ENCODE measurements at places on chromosomes 5 and 9.

- DNase-seq, result no peak
Measured at GRCh38 chr5:173781432-173781815, 106.7 kb upstream of the CPEB4 start.

DNA sequence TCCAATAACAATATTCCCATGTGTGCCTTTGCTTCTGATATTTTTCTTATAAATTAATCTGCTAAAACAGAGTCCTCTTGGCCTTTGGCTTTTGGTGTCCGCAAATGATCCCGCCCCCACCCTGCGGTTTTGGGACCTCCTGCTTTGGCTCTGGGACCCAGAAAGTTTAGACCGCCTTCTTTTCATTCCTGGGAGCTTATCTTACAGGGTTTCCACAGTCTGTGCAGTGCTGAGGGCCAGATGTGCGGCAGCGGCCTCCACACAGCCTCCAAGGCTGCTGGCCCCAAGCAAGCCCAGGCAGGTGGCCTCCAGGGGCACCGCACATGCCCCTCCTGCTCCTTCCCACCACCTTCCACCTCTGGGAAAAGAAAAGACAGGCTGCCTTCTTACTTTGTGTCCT lies 191.5 kb downstream of the ERCC6L2 start:
- DNase-seq, result no peak

DNA sequence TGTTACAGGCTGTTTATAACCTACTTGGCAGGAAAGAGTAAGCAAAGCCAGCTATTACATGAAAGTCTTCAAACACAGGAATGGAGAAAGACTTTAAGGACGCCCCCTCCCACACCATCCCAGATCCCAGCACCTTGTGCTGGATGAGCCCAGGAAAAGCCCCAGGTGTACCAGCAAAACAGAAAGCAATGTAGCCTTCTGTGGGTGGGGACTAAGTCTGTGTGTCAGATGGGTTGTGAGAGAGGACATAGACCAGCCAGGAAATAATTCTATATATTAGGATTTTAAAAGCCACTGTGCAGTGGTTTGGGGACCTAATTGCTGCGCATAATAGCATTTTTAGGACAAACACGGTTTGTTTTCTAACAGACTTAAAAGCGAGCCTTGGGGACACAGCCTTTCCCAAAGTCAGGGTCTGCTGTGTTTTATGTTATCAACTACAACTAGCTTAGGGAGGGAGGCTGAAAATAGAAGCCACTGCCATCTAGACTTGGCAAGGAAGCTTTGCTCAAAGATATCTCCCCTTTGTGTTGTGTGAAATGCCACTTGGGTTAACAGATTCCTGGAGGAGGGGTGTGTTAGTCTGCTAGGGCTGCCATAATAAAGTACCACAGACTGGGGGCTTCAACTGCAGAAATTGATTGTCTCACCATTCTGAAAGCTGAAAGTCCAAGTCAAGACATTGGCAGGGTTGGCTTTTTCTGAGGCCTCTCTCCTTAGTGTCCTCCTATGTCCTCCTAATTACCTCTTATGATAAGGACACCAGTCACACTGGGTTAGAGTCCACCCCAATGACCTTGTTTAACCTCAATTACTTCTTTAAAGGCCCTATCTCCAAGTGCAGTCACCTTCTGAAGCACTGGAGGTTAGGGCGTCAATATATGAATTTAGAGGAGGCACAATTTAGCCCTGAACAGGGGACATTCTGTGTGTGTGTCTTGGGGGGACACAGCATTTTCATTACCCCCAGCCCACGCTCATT lies 17.2 kb upstream of the UBE2QL1 start:
- no peak for DNase-seq

DNA sequence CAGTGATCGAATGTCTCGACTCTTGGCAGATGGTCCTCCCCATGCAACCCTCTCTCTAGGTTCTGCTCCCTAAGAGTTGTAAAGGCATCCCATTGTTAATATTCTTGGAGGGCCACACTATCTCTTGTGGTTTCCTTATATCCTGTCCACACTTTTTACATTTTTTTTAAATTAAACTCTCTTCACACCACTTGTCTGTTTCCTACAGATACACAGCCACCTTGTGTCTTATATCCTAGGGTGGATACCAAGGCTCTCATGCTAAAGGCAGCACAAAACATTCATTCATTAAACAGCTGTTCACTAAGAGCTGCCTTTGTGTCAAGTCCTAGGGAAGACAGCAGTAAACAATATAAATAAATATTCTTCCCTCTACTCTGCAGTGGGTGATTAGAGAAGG lies 60.5 kb upstream of the SHISAL2B start:
- no peak for DNase-seq

DNA sequence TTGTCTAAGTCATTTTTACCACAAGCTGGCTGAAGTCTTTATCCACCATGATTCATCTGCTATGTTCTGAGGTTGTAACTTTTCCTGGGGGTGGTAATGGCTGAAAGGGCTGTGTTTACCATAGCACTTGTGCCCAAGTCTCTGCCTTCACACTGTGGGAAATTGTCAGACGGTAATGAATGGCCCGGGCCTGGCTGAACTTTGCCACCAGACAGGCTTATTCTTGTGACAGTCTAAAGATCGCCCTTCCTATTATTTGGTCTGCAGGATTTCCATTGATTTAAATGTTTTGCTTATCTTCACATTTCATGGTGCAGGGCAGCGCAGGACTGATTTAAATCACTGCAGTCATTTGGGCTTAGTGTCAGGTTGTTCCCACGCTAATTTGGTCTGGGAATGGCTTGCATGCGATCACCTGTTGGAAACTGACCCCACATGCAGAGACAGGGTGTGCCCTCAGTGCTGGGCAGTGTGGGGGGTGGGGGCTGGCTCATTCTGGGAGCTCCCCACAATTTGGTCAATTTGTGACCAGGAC lies 109.3 kb upstream of the ICE1 start:
- DNase-seq, result no peak

DNA sequence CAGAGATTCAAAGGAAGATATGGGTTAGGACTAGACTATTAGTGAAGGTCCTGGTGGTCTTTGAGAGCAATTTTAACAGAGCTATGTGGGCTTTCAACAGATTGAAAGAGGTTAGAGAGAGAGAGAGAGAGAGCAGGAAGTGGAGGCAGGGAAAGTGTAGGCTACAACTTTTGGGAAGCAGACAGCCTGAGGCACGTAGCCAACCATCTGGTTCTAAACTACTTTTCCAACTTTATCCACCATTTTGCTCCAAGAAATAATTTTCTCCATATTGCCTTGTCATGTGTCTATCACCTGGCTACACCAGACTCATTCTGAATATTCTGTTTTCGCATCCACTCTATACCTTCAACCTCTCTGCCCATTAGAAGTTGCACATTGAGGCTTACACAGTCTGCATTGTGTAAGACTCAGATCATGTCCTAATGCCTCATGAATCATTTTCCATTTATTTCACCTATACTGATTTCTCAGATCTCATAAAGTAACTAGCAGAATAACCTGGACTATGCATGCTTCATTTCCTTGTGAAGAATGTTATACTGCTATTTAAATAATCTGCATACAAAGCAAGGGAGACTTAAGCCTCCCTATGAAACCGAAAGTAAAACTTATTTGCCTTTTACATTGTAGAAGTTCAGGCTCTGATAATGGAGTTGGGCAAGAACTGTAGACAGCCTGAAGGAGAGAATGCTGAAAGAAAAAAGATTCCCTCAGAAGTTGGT lies 235.6 kb downstream of the ELAVL2 start:
- no peak for DNase-seq

DNA sequence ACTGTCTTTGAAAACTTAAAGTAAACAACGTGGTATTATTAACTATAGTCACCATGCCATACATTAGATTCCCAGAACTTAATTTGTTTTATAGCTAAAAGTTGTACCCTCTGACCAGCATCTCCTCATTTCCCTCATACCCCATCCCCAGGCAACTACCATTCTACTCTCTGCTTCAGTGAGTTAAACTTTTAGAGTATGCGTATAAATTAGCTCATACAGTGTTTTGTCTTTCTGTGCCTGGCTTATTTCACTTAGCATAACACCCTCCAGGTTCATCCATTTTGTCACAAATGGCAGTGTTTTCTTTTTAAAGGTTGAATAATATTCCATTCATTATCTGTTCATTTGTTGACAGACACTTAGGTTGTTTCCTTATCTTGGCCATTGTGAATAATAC lies 14.2 kb downstream of the COMMD10 start:
- no peak for DNase-seq

DNA sequence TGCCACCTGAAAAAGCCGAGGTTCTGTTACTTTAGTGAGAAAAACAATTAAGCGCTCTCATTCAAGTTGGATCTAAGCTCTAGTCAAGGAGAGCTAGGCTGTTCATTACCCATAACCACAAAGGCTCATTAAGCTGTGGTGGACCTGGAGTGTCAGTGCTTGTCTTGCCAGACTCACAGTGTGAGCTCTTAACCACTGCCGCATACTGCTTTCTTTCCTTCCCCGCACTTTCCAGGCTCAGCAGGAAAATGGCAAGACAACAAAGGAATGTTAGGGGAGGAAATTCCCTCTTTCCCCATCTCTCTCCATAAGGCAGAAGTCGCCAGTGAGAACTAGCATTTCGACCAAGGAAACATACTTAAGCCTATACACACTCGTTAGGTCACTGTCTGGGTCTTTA lies 467.3 kb downstream of the ENC1 start:
- no peak for DNase-seq

DNA sequence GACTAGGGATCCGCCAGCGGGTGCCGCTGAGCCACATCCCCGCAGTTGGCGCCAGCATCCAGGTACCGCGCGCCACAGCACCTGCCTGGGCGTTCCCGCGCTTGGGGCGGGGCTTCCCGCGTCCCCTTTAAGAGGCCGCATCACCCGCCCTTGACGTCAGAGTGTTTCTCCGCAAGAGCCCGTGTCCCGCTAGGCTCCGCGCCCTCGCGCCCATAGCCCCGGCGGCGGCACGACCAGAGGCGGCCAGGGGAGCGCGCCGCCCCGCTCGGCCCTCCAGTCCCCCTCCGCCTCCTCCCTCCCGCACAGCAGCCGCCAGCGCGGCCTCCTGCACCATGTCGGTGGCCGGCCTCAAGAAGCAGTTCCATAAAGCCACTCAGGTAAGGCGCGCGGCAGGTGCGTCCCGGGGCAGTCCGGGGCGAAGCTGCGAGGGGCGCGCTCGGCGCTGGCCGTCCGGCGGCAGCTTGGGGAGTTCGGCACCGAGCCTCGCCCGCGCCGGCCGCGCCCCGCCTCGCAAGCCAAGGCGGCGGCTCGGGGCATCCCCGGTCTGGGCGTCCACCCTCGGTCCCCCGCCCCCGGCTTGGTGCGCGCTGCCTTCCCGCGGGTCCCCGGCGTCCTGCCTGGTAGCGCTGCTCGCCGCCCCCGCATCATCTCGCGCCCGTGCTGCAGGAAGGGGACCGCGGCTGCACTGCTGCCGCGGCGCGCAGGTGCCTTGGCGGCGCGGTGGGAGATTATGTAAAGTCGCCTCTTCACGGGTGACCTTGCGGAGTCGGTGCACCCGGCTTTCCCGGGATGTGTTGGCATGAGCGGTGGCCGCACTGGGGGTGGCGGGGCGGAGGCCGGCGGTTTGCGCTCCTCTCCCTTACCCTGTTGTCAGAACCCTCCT lies at the start of gene SH3GL2:
Gene SH3GL2 (plus strand): TSS at position 156 of the 883 bp plus-strand sequence.
- peak; percentile 59 for DNase-seq

GRCh38 chr9:69260161-69260560 lies 64.9 kb upstream of the ENTREP1 start:
- no peak for DNase-seq

DNA sequence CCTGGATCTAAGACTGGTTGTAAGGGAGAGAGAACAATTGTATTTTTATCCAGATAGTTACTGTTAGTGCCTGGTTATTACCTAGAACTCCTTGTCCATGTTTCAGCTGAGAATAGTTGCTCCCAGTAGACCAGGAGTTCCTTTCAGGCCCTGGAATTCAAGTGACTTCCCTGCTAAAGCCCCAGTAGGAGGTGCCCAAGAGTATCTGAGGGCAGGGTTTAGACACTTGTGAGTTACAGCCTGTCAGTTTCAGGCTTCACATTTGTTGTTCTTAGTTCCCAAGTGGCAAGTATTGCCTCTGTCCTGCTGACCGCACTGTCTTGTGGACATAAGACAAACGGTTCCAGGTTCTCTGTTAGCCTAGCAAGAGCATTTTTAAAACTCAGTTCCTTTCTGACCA lies 743.9 kb upstream of the SEMA6A start:
- DNase-seq, result no peak

DNA sequence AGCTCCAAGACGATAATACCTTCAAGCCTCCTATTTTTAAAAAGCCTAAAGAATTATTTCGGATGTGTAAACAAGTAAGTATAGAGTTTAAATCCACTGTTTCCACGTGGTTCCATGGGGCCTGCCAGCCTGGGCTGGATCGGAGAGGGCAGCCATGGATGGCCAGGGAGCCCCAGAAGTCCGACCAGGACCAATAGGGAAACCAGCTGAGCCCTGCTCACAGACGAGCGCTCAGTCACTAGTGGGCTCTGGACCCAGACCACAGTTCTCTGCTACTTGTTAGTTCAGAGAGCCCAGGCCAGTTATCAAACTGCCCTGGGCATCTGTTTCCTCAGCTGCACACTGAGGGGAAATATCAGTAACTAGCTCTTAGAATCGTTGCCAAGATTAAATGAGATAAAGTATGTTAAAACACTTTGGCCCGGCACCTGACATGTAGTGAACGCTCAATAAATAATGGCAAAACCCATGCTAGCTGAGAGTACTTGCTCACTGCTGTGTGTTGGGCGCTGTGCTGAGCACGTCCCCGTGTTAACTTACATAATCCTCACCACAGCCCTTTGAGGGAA lies 124.8 kb downstream of the RGS3 start:
- no peak for DNase-seq

DNA sequence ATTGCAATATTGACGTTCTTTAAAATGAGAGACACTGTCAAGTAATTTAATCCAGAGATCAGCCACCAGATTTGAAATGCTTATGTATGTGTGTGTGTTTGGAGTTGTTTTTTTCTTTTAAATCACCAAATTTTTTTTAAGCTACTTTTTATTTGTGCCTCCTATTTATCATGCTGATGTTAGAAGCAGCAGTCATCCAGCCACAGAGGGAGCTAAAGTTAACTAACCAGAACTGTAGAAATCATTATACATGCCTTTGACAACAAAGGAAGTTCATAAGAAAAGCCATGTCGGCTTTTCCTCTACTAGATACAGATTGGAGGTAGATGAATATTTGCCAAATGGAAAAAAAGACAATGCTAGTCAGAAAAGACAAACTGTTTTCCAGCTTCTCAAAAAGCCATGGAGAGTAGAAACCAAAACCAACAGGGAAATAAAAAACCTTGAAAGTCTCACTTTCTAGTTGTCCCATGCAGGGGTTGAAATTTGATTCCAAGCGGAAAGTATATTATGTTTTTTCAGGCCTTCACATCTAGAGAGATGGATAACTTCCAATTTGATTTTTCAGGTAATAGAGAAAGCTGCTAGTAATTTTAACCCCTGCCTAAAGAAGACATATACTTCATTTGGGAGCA lies 4.5 kb downstream of the PURA start:
- no peak for DNase-seq

GRCh38 chr5:58407042-58407719 lies 52.7 kb downstream of the PLK2 start:
- DNase-seq, result peak; percentile 27

- DNase-seq, result no peak
Measured at GRCh38 chr5:107359033-107359915, 311.5 kb downstream of the EFNA5 start.

- DNase-seq, result no peak
Measured at GRCh38 chr9:126616521-126616976, 2.8 kb downstream of the LMX1B start.

Measured in urothelium cell line (cell line).